Pancreas (tissue), 10 donors: ENCODE measurements at places on chromosomes 13 and 19. TPM values are rescaled to one million over a fixed set of nuclear protein-coding genes. Genes with fewer than 3 reads are reported as not detected.

Gene CYP4F12
- 3.4 TPM for polyA plus RNA-seq

Gene LILRA6
- polyA plus RNA-seq = 0.31 TPM

Gene GSK3A
- 25.7 TPM for polyA plus RNA-seq

Gene GSX1
- not detected for polyA plus RNA-seq

Gene SMIM44
- polyA plus RNA-seq = 0.92 TPM

Gene ATP7B
- polyA plus RNA-seq = 2.0 TPM

Gene LGALS14
- not detected for polyA plus RNA-seq

Gene KISS1R
- not detected for polyA plus RNA-seq

Gene MYO16
- polyA plus RNA-seq = 0.15 TPM

Gene ATP1A3
- polyA plus RNA-seq = 1.2 TPM

Gene ADGRE3
- not detected for polyA plus RNA-seq

Gene FGF21
- polyA plus RNA-seq = not detected

Gene ZNF560
- polyA plus RNA-seq = 0.14 TPM

Gene TMEM272
- 0.04 TPM for polyA plus RNA-seq

Gene TTYH1
- 78.0 TPM for polyA plus RNA-seq

Gene ANGPTL8
- 2.2 TPM for polyA plus RNA-seq

Gene ZNF284
- 0.92 TPM for polyA plus RNA-seq

Gene PCP2
- 35.6 TPM for polyA plus RNA-seq

Gene SLC15A1
- 16.7 TPM for polyA plus RNA-seq
